ENCODE measurements at places on chromosomes 16 and 17.
A peak's percentile ranks its signal among the peaks of the same experiment; 100 is the strongest.

GRCh38 chr17:49071106-49071505, 61.5 kb upstream of the B4GALNT2 start:
- DNase-seq: no peak

- no peak for DNase-seq
Measured at GRCh38 chr17:80881306-80881705, 110.3 kb upstream of the CHMP6 start.

DNA sequence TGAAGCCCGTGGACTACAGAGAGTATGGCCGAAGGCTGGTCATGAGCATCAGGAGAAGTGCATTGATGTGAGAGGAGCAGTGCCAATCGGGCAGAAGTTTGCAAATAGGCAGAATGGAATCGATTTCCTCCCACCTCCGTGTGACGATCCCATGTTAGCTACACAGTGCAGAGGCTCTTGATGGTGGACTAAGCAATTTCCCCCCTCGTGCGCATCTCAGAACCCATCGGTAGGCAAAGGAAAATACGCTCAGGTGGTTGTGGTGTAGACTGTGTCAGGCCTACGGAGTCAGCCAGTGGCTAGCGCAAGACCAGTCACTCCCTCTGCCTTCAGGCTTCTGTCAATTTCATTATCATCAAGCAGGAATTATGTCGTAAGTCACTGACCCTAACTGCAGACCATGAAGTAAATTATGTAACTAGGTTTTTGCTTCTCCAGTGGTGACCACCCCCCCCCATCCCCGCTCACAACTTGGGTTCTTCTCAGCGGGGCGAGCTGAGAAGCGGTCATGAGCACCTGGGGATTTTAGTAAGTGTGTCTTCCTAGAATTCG, 67.4 kb downstream of the RPA1 start:
- DNase-seq: no peak

DNA sequence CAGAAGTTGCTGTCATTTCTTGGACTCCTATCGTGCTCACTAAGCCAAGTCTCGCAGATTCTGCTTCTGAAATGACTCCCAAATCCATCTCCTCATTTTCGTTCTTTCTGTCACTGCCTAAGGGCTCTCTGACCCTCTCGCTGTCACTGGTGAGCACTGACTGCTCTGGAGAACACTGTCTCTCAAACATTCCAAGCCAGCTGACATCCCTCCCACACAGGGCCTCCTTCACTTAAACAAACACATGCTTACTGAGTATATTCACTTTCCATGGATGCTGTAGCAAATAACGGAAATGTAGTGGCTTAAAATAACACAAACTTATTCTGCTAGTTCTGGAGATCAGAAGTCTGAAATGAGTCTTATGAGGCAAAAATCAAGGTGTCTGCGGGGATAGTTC, 18.8 kb downstream of the CACNG1 start:
- no peak for DNase-seq

DNA sequence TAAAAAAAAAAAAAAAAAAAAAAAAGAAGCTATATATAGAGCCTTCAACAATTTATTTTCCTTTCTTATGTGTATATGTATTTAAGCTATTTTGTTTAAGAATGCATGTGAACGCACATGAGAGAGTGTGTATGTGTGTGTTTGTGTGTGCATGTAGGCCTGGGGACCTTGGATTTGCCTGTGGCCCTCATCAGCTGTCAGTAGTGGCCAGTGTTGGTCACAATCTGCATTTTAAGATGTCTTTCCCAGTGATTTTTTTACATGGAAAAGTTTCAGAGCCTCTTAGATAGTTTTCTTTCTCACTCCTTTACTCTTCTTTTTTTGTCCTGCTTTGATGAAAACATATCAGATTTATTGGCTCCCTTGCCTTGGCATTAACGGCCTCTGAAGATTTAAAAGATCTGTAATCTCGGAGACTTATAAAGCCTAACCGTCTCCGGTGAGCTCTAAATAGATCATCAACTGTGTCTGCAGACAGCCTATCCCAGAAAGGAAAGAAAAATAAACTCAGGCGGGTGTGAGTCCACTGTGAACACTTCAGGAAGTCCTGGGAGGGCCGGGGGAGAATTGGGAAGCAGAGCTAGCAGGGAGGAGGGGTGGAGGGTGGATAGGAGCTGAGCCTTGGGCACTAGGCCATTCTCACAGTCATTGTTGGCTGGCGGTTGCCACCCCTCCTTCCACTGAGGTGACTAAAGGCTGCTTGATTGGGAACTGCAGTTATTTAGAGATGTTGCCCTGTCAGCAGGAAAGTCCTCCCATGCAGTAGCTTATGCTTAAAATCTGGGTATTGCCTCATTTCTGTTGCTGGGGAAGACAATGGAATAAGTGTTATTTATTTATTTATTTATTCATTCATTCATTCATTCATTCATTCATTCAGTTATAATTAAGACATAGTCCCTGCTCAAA, 86.8 kb downstream of the WWP2 start:
- no peak for DNase-seq

GRCh38 chr17:51397361-51398127, 137.2 kb downstream of the UTP18 start:
- DNase-seq: no peak

DNA sequence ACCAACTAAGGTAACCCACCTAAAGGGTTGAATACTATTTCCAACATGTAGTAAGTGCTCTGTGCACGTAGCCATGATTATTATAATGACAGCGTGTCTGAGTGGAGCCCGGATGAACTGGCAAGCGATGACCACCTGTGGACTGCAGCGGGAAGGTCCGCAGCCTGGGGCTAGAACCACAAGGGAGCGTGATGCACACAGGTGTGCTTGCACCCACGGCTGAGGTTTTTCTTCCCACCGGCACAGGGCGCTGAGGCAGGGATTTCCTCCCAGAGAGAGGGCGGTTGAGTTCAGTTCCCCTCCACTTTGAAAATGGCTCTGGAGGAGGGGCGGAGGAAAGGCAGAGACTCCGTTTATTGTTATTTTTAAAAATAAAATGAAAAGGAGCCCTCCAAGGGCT, 221.7 kb upstream of the HSBP1 start:
- no peak for DNase-seq

- peak; percentile 76 for DNase-seq
Measured at GRCh38 chr17:32659419-32659842, 172.6 kb downstream of the CDK5R1 start.

- DNase-seq: no peak
Measured at GRCh38 chr17:57102122-57102521, 17.1 kb downstream of the AKAP1 start.

- DNase-seq: no peak
Measured at GRCh38 chr17:59804901-59805465, 87.8 kb downstream of the TUBD1 start.

GRCh38 chr16:68448360-68448970, at the start of gene SMPD3:
Gene SMPD3 (minus strand): TSS chr16:68448508. CDS start chr16:68372181, 76,327 bp downstream.
- DNase-seq: peak; percentile 100

- DNase-seq: no peak
Measured at GRCh38 chr16:49653173-49653570, 202.7 kb downstream of the ZNF423 start.

DNA sequence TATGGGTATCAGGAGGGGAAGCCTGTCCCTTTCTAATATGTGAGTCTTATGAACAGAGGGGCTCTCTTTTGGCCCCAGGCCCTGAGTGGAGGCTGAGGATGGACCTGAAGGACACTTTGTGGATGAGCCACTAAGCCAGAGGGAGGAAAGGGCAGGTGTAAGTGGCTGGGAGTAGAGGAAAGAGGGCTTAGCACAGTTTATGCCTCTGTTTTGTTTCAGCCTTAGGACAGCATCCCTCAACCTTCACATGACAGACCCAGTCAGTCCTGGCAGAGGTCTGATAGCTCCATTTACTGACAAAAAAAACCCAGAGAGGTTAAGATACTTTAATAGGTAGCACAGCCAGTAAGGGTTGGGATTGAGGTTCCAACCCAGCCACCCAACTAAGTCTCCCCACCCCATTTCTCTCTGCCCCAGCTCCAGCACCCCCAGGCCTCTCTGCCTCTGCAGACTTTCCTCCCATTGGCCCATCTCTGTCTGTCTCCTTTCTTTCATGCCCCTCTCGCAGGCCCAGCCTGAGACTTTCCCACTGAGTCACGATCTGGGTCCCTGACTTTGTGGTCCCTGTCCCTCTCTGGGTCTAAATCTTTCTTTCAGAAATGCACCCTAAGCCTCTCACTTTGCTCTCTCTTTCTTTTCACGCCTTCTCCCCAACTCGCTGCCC, 4.7 kb upstream of the TBX21 start:
- no peak for DNase-seq

DNA sequence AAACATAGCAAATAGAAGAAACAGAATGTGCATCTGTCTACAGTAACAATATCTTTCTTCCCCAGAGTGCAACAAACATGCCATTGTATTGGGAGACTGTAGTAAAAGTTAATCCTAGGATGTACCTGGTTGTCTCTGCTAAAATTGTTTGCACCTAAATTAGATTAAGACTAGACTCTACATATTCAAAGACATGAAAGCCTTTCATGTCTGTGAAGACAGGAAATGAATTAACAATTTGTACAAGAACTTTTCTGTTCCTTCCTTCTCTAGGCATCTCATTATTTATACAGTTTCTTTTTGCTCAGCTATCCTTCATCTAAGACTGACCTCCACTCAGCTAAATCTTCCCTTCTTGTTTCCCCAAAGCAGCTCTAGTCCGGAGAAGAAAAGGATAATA, 220.6 kb downstream of the LGALS9B start:
- DNase-seq: no peak

DNA sequence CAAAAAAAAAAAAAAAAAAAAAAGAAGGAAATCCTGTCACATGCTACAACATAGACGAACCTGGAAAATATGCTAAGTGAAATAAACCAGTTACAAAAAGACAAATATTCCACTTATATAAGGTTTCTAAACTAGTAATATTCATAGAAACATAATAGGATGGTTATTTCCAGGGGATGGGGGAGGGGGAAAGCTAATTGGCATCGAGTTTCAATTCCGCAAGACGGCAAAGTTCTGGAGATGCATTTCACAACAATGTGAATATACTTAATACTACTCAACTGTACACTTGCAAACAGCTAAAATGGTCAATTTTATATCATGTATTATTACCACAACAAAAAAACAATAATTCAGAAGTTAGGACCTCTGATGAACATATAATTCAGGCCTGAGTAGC, 37.9 kb upstream of the ABCA9 start:
- no peak for DNase-seq

DNA sequence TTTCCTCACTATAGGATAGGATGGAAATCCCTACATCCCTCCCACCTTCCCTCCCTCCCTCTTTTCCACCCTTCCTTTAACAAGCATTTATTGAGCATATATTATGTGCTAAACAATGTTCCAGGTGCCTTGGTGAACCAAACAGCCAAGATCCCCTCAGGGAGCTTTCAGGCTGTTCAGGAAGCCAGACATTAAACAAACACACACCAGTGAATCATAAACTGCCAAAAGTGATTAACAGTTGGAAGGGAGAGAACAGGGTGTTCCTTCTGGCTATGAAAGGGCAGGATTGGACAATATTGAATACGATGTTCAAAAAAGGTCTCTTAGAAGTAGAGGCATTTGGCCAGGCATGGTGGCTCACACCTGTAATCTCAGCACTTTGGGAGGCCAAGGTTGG, 22.8 kb upstream of the CNEP1R1 start:
- DNase-seq: no peak

DNA sequence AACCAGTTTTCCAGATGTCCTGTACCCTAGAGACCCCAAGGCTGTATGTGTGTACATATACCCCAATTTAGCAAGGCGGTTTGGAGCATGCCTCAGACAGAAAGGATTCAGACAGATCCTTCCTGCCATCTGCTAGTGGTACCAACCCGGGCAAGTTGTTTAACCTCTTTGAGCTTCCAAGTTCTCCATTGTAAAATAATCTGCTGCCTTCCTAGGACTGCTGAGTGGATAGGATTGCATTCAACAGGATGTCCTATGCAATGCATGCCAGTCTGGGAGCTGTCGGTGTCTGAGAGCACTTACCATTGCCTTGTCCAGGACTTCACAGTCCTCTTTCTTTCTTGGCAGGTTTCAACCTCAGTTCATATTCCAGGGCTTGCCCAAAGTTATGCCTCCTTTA, 1.9 kb downstream of the CDH13 start:
- DNase-seq: no peak

- DNase-seq: no peak
Measured at GRCh38 chr16:11604783-11605563, 18.3 kb upstream of the LITAF start.

GRCh38 chr17:59093702-59094231, 12.9 kb downstream of the TRIM37 start:
- no peak for DNase-seq

GRCh38 chr17:8502126-8502525, 66.4 kb downstream of the NDEL1 start:
- no peak for DNase-seq

DNA sequence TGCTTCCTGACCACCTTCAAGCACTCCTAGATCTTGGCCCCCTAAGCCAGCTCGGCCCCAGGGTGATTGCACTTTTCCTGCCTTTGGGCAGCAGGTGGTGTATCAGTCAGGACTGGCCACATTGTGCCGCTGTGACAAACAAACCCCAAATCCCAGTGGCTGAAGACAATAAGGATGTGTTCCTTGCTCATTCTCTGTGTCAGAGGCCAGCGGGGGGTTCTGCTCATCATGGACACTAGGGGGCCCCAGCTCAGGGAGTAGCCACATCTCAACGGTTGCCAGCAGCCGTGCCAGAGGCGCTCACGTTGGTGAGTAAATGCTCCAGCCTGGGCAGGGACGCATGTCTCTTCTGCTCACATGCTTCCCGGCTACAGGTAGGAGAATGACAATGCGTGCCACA, 60.4 kb downstream of the ZDHHC7 start:
- DNase-seq: peak; percentile 66

GRCh38 chr16:20894388-20894787, 5.8 kb downstream of the DCUN1D3 start:
- DNase-seq: no peak

- DNase-seq: no peak
Measured at GRCh38 chr17:65504141-65504540, 57.3 kb downstream of the AXIN2 start.

GRCh38 chr16:81457326-81458133, 12.9 kb downstream of the CMIP start:
- no peak for DNase-seq

- DNase-seq: peak; percentile 16
Measured at GRCh38 chr17:72030067-72030899, 90.5 kb upstream of the SOX9 start.

- DNase-seq: no peak
Measured at GRCh38 chr17:80850817-80851216, 140.8 kb upstream of the CHMP6 start.

DNA sequence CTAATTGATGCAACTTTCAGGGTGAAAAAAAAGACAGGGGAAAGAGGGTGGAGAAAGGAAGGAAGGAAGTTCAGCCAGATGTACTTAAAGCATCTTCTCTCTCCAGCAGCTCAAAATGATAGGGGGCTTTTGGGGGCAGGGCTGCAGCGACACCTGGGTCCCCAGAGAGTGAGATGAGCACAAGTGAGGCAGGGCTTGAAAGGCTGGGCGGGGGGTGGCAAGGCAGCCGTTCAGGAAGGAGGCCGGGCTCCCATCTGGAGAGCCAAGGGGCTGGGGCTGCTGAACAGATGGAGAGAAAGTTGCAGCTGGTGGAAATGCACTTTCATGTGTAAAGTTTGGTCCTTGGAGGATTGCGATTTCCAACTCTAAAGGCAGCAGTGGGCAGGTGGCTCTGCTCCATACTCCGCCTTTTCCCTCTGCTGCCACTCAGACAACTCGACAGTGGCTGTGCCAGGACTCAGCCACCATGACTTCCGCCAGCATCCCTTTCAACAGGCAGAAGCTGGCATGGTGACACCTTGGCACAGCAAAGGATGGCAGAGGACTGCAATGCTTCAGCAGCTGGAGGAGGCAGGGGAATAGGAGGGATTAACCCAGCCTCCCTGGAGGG, 7.7 kb downstream of the SLC35B1 start:
- DNase-seq: no peak

GRCh38 chr17:55168958-55169687, 95.6 kb upstream of the HLF start:
- no peak for DNase-seq

- DNase-seq: no peak
Measured at GRCh38 chr16:77277141-77277540, 77.9 kb downstream of the SYCE1L start.

Measured in stimulated activated CD4-positive, alpha-beta T cell treated with anti-CD3 and anti-CD28 coated beads, Interleukin-15, amount 100 ng/mL, for 24 hours (primary cell).